ENCODE measurements at places on chromosomes 1 and 21.

DNA sequence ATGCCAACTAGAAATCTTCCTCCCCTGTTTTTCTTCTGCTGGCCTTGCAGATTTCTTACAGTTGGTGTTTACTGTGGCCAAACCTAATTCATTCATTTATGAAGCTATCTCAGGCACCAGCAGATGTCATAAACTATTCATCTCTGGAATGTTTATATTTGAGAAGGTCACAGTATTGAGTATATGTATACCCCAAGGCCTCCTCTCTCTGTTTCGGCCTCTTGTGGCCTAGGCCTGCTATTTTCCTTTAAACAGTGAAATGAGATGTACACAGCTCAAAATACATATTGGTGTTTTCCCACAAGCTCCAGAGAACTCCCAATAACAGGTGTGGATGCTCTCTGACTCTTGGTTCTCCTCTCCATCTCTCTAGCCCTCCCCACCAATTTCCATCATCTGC lies 520.7 kb upstream of the CAMK1G start:
- DNase-seq = no peak

DNA sequence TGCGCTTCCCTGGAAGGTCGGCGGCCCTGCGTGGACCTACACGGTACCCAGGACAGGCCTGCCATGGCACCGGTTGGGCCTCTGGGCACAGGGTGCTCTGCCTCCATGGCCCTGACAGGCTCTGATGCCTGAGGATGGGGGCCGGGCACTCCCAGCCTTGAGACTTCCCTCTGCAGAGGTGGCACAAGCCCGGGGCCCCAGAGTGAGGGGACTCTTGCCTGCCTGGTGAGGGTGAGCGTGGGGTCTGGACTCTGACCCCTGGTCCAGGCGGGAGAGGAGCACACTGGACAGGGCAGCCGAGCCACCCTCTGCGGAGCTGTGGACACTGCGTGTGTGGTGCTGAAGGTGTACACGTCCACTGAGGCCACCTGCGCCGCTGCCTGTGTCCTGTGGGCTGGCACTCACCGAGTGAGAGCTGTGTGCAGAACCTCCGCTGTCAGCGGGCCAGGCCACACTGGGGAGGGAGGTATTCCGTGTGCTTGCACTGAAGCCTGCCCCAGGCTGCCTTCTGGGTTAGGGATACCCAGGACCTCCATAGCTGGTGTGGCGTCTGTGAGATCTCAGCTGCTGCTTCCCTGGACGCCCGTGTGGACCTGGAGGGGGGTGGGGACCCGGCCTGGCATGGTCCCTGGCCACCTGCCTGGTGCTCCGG lies 10.4 kb downstream of the SKI start:
- no peak for DNase-seq

- DNase-seq = no peak
Observed at GRCh38 chr1:29428280-29428615, 191.9 kb downstream of the PTPRU start.

DNA sequence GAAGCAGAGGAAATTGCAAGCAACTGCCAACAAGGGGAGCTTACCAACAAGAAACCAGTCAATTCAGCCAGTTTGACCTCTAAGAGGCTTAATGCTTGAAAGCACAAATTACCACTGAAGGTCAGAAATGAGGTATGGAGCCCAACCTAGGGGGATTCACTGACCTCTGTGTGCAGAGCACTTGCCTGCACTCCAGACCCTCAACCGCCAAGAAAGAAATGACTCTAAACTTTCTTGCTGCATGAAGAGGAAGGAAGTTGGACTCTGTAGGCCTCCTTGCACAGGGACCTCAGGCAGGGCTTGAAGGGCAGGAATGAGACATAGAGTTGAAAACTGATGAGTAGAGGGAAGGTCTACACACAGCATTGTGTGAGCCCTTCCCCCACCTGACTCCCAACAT lies 10.0 kb downstream of the ARMH1 start:
- DNase-seq = no peak

- DNase-seq = no peak
Observed at GRCh38 chr1:191851799-191852595, 306.3 kb upstream of the RGS18 start.

- no peak for DNase-seq
Observed at GRCh38 chr1:43857163-43857562, 76.4 kb upstream of the ARTN start.

GRCh38 chr1:34268311-34268954 lies 91.7 kb downstream of the C1orf94 start:
- DNase-seq = no peak

- DNase-seq = no peak
Observed at GRCh38 chr21:35833991-35834390, 226.3 kb downstream of the SETD4 start.

GRCh38 chr21:46071082-46071481 lies 26.8 kb upstream of the COL6A2 start:
- DNase-seq = peak; percentile 9

- DNase-seq = no peak
Observed at GRCh38 chr1:60989749-60990713, 92.3 kb upstream of the NFIA start.
